ENCODE measurements at places on chromosomes 5 and 9.

GRCh38 chr9:89999534-90000370, 394.9 kb downstream of the GADD45G start:
- DNase-seq = no peak

GRCh38 chr5:168328814-168329213, 37.4 kb downstream of the WWC1 start:
- peak; percentile 69 for DNase-seq

- DNase-seq = no peak
These were observed 2258.8 kb upstream of the WWC1 start for GRCh38 chr5:166032601-166033000.

GRCh38 chr9:117074784-117075520, 339.9 kb downstream of the ASTN2 start:
- DNase-seq = no peak

DNA sequence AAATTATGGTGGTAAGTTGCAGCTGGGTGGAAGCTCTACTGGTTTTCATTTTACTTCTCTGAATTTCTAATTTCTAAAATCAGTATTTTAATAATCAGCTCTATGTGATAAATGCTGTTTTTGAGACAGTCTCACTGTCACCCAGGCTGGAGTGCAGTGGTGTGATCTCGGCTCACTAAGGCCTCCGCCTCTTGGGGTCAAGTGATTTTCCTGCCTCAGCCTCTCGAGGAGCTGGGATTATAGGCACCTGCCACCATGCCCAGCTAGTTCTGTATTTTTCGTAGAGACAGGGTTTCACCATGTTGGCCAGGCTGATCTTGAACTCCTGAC, 1.5 kb upstream of the RALGDS start:
- DNase-seq = no peak

- no peak for DNase-seq
These were observed 84.9 kb downstream of the NTRK2 start for GRCh38 chr9:84754461-84754860.

DNA sequence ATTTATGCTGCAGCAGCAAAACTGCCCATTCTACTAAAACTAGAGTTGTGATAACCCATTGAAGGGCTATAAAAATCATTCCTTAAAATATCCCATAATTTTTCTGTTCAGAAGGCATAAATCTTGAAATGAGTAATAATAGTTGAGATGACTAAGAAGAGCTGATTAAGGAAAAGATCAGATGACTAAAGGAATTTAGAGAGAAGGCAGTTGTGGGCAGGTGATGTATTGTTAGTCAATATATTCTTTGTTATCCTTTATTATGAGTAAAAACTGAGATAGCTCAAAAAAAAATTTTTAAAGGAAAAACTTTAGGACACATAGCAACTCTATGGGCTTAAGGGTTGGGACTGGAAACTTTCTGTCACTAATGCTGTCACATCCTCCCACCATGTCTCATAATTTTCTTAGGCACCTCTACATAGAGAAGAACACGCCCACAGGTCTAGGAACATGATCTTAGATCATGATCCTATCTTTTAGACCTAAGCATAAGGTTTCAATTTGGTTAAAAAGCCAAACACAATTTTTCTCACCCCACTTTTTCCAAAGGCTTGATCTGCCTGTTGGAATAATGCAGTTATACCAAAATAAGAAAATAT, 597.5 kb upstream of the MEF2C start:
- no peak for DNase-seq

- no peak for DNase-seq
These were observed 1.7 kb upstream of the HBEGF start for GRCh38 chr5:140348104-140348503.

DNA sequence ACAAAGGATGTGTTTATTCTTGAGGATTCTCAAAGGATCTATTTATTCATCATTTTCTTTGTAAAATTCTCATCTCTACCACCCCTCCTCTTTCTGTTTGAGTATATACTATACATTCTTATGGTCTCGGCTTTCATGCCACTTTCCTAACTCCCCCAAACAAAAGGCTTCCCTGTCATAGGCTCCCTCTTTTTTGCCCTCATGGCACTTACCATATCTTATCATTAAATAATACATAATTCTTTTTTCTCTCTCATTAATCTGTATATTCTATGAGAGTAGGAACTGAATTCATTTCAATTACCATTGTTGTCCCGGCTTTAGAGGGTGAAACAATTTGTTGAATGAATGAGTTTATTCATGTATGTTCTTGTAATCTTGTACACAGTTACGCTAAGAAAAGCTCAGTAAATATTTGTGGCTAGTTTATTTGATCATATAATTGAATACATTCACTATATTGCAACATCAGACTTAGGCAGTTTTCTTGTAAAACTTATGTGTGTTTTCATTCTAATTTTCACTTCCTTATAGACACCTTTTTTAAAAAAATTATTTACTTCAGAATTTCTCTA, 254.6 kb downstream of the EDIL3 start:
- DNase-seq = no peak

DNA sequence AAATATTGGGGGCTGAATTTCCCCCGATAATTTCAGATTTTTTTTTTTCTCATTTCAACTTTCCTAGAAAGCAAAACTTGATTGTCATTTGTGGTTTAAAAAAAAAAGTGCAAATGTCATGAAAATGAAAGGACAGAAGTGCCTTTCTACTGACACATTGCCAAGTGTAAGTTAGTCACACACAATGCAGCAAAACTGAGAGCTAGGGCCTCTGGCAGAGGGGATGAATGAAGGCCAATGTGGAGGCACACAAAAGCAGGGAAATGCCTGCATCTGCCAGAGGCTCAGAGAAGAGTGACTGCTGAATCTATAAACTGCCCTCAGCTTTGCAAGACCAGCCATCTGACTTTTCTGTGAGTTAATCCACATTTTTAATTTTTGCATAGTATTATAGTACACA, 6.8 kb upstream of the IFNA5 start:
- no peak for DNase-seq

DNA sequence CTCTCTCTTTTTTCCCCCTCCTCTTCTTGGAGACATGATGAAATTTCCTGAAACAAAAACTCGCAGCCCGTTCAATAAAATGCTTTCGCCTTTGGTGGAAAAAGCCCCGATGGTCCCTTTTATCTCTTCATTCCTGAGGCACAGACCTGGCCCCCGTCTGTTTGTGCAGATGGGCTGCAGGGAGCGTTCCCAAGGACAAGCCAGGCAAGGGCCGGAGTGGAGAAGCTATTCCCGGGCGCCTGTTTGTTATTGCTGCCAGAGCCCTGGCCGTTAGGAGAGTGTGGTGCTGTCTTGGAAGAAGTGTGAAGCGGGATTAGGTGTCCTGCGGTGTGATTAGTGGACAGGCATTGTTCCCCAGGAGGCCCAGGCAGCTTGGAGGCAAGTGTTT, 71.9 kb downstream of the SMIM23 start:
- no peak for DNase-seq

- no peak for DNase-seq
These were observed 128.6 kb upstream of the ELL2 start for GRCh38 chr5:96090215-96090614.

DNA sequence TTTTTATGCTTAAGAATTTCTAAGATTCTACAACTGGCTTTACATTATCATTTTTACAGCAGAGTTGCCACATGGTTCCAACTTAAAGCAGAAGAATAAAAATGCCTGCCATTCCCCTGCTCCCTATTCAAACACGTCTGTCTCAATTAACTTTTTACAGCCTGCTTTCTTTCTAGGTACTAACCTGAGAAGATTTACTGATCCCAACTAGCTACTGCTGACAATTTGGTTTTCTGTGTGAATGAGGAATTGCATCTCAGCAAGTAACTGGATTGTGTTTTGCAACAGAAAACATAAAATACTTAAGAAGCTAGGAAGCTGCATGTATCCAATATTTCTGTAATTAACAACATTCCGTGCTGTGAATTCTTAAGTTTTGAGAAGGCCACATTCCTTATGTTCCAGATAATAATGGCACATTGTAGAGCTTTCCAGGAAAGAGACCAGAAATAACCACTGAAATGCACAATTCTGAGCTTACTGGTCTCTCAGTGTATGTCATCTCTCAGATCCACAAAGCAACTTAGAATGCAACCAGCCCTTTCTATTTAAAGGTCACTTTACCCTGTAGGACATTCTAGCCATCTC, 306.8 kb upstream of the NMUR2 start:
- DNase-seq = no peak

- no peak for DNase-seq
These were observed 93.1 kb downstream of the SMIM15 start for GRCh38 chr5:61069150-61069549.

DNA sequence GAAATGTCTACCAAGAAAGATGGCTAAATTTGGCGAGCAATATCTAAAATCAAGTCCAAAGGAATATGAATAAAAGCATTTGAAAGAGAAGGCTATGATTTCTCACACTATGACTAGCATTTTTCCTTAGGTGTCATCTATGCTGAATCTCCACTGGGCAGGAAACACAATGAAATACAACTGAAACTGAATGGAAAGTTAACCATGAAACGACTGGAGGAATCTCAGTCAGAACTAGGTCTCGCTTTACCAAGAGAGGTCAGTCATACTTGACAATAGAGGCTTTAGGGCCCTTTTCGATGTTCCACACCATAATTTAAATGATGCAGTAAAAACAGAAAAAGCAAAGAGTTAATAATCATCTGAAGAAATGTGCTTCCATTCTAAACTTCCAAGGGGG, 339.0 kb downstream of the PDE4D start:
- no peak for DNase-seq

DNA sequence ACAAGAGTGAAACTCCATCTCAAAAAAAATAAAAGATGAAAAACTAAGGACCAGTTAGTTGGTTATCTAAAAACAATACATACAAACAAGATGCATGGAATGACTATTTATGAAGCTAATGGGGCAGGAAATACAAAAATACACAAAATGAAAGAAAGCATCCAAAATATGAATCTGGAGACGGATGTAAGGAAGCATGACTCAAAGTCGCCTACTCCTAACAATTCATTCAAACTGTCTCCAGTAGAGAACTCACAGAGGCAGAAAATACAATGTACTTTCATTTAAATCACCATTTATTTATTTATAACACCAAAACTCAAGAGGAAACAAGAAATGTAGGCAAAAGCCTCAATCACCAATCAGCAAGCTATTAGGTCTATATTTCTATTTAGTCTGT, 68.4 kb downstream of the SCAI start:
- no peak for DNase-seq

GRCh38 chr5:62001640-62002039, 304.4 kb upstream of the KIF2A start:
- no peak for DNase-seq

GRCh38 chr9:27600256-27600655, 27.0 kb upstream of the C9orf72 start:
- no peak for DNase-seq

DNA sequence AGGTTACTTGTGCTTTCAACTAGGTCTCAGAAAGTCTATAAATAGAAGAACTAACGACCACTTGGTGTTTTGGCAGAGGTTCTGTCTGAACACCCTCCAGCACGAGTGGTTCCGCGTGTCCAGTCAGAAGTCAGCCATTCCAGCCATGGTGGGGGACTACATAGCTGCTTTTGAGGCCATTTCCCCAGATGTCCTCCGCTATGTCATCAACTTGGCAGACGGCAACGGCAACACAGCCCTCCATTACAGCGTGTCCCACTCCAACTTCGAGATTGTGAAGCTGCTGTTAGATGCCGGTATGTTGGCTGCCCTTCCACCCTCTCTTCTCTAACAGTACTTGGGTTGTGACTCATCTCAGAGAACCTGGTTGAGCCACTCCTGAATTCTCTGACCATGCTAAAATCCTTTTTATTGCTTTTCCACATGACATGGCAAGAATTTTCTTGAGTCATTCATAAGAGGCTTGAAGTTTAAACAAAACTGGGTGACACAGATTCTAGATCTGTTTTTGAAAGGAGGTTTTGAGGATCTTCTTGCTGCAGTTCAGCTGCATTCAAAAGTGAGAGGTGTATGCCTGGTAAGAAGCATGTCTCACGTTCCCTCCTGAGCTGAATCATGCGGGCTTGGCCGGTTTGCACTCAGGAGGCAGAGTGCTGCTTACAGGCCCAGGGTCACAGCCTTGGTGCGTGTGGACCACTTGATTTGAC, 103.1 kb upstream of the DMRT1 start:
- no peak for DNase-seq

DNA sequence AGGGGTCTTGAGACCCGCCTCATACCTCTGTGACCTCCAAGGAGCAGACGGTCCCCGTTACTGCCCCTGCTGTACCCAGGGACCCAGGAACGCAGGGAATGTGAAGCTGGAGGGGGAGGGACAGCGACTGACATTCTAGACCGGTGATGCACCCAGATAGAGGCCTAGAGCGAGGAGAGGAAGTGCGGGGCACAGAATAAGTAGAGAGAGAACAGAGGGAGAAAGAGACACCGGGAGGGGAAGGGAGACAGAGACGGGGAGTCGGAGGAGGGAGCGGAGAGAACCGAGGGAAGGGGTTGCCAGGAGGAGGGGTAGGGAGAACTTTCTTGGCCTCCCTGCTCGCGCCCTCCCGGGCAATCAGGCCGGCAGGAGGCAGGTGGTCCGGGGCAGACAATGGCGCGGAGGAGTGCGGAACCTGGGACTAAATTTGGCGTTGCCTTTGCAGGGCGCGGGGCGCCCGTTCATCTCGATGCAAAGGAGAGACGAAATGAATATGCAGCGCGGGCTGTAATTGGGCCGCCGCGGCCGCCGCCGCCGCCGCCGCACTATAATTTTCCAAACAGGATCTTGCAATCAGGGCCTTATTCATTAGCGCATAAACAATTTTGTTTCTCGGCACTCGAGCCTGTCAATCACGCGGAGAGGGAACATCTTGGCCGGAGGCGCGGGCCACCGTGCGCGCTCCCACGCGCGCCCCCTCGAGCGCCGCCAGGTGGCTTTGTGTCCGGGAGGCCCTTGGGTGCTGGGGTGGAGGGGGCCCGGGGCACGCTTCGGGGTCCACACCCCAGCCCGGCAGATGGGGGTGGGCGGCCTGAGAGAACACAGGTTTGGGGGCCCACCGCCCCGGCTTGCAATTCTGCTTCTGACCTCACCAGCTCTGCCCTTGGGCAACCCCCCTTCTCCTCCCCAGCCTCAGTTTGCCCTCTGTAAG, 33.0 kb downstream of the NDUFA8 start:
- no peak for DNase-seq

DNA sequence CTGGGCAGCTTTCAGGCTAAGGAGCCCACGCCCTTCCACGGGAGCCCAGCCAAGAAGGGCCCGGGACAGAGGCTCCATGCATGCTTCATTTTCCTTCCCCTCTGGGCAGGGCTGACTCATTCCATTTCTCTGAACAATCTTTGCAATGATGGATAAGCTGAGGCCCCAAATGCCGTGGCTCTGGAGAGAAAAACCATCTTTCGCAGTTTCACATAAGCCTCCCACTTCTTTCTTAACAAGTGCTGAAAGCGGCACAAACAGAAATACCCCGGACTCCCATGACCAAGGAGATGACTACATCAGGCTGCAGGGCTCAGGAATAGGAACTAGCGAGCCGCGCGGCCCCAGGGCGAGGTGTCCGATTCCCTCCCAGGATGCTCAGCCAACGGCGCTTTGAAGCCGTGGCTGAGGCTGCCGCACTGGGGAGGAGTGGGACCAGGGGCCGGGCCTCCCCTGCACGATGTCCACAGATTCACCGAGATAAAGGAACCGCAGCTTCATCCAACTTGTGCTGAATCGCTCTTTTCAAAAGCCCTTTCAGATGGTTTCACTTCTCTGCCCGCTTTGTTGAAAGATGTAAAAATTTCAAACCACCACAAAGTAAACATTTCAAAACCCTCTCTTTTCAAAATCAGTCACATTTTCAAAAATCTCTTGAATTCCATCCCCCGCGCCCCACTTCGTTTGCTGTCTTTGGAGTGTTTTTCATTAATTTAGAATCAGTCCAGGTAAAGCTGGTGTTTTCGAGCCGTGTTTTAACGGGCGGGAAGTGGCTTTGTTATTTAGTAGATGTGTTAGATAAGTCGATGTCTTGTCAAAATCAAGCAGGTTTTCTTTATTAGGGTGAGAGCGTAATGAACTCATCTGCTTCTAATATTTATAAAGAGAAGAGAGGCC, 96.5 kb upstream of the LMX1B start:
- DNase-seq = no peak
